Lower lobe of right lung (tissue), 2 donors: ENCODE measurements at places on chromosomes 7 and 10. TPM values are rescaled to one million over a fixed set of nuclear protein-coding genes. Genes with fewer than 3 reads are reported as not detected.

DNA sequence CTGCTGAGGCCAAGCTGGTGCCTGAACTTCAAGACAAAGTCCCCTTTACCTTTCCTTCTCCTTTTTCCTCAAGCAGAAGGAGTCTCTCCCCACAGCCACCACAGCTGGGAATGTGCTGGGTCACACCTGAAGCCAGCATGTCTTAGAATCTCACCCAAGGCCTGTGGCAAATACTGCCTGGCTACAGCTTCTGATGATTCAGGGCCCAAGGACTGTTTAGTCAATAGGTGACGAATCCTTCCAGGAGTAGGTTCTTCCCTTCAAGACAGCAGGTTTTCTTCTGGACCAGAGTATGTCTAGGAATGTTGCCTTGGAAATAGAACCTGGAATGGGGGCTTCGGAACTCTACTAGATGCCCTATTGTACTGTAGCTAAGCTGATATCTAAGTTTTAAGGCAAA is 374.6 kb downstream of the KIF20B start:
- H3K4me1 ChIP-seq, result no peaks in the 10 kb centered on the region
- H3K27ac ChIP-seq, result no peak overlapping the region
- DNase-seq, result no peak
- no peaks in the 10 kb centered on the region for H3K36me3 ChIP-seq

ANXA8L1 gene
- 15.7 TPM for total RNA-seq

ADD3 gene
- 94.6 TPM for total RNA-seq

- H3K36me3 ChIP-seq, result no peaks in the 10 kb centered on the region
- H3K4me3 ChIP-seq, result no peak overlapping the region
These were observed 121.7 kb upstream of the TRIM24 start for GRCh38 chr7:138338361-138338760.

PRLHR gene
- total RNA-seq, result not detected

WDR86 gene
- total RNA-seq, result 4.4 TPM
